ENCODE measurements at places on chromosomes 5 and 9. TPM values are rescaled to one million over a fixed set of nuclear protein-coding genes. Genes with fewer than 3 reads are reported as not detected.

Gene ADAMTS6
- total RNA-seq: 0.85 TPM

- no peaks in the 10 kb centered on the region for H3K36me3 ChIP-seq
- peaks cover 2% of the 10 kb centered on the region for H3K4me1 ChIP-seq
These were observed 469.3 kb upstream of the DMAC1 start for GRCh38 chr9:8268881-8269280.

GRCh38 chr5:125595095-125595494, 828.1 kb upstream of the GRAMD2B start:
- H3K27me3 ChIP-seq: no peaks in the 10 kb centered on the region
- H3K36me3 ChIP-seq: no peaks in the 10 kb centered on the region
- no peak overlapping the region for H3K27ac ChIP-seq
- peaks cover 7% of the 10 kb centered on the region for H3K4me1 ChIP-seq

Gene ANKRD18B
- total RNA-seq: 0.13 TPM

- H3K4me1 ChIP-seq: no peaks in the 10 kb centered on the region
- H3K27ac ChIP-seq: no peak overlapping the region
- H3K4me3 ChIP-seq: no peak overlapping the region
- no peaks in the 10 kb centered on the region for H3K27me3 ChIP-seq
- no peaks in the 10 kb centered on the region for H3K36me3 ChIP-seq
These were observed 30.4 kb downstream of the GNG10 start for GRCh38 chr9:111691672-111692329.

DNA sequence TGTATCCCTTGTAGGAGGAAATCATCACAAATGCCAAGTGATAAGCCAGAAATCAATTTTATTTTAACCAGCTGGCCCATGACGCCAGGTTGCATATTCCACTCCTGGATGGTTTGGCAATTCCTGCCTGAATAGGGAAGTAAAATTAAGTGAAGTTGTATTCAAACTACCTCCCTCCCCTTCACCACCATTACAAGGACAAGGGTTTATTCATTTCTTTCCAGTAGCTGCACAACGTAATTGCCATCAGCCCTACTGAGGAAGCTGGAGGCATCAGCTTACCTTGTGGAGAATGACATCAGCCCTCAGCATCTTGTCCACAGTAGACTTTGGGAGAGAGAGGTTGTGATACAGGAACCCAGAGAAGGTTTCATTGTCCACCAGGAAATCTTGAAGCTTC, 66.6 kb downstream of the ABCA1 start:
- DNase-seq: no peak
- H3K4me1 ChIP-seq: peaks cover 17% of the 10 kb centered on the region
- H3K27ac ChIP-seq: no peak overlapping the region
- no peak overlapping the region for H3K4me3 ChIP-seq

GRCh38 chr5:24816206-24816605, 171.4 kb upstream of the CDH10 start:
- no peaks in the 10 kb centered on the region for H3K4me1 ChIP-seq
- no peaks in the 10 kb centered on the region for H3K36me3 ChIP-seq
- H3K27ac ChIP-seq: no peak overlapping the region
- DNase-seq: no peak

DNA sequence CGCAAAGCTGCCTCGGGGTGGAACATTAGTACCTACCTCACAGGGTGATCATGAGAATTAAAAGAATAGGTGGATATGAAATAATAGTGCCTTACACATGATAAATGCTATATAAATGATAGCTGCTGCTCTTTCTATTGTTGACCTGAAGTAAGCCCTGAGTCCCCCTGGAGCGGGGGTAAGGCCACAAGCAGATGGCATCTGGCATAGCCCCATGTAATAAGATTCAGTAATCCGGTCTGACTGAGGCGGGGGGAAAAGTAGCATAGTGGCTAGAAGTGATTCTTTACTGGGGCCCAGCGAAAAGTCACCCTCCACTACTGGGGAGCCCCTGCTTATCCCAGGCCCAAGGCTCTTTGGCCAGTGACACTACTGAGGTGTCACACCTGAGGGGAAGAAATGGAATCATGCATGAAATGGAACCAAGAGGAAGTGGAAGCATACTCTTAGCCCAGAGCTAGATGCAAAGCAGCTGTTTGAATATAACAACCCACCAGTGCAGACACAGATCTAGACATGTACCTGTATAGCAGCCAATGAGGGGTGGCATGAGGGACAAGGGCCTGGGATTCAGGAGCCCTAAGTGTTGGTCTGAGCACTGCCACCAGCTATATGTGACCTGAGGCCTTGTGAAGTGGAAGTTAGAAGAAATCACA, 16.1 kb upstream of the FGFR4 start:
- no peak overlapping the region for H3K27ac ChIP-seq
- H3K4me1 ChIP-seq: peaks cover 3% of the 10 kb centered on the region
- no peaks in the 10 kb centered on the region for H3K27me3 ChIP-seq
- DNase-seq: no peak
- no peak overlapping the region for H3K4me3 ChIP-seq

Gene PCDHGB1
- total RNA-seq: 11.5 TPM

Gene TMOD1
- 164 TPM for total RNA-seq

DNA sequence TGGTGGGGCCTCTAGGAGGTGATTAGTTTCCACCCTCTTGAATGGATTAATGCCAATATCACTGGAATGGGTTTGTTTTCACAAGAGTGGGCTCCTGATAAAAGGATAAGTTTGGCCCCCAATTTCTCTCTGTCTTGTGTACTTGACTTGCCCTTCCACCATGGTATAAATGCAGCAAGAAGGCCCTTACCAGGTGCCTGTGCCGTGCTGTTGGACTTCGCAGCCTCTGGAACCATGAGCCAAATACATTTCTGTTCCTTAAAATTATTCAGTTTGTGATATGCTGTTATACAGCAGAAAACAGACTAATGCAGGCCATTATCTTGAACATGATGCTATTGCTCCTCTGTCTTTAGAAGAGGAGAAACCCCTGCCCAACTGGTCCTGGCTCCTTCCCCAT, 17.8 kb upstream of the BRD3 start:
- no peaks in the 10 kb centered on the region for H3K27me3 ChIP-seq
- no peaks in the 10 kb centered on the region for H3K36me3 ChIP-seq
- H3K27ac ChIP-seq: no peak overlapping the region
- no peak overlapping the region for H3K4me3 ChIP-seq

DNA sequence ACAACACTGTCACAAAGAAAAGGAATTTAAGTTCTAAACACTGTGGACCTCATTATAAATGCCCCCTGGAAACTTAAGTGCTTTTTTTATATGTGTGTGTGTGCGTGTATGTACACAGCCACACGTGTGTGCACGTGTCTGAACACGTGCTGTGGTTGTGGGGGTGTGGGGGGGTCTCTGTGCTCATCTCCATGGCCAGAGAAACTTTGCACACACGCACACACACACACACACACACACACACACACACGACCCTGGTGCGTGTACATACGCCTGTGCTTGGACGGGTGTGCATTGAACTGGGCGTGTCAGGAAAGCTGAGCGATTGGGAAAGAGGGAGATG, 27.9 kb downstream of the AMBP start:
- H3K27ac ChIP-seq: no peak overlapping the region
- no peak overlapping the region for H3K4me3 ChIP-seq
- no peaks in the 10 kb centered on the region for H3K4me1 ChIP-seq
- H3K27me3 ChIP-seq: no peaks in the 10 kb centered on the region
- no peak for DNase-seq

- no peaks in the 10 kb centered on the region for H3K36me3 ChIP-seq
- H3K4me1 ChIP-seq: no peaks in the 10 kb centered on the region
- H3K27ac ChIP-seq: no peak overlapping the region
- no peak overlapping the region for H3K4me3 ChIP-seq
- no peaks in the 10 kb centered on the region for H3K27me3 ChIP-seq
These were observed 89.7 kb downstream of the ZNF366 start for GRCh38 chr5:72417333-72418062.

GRCh38 chr9:75161116-75161857, 73.0 kb downstream of the OSTF1 start:
- no peaks in the 10 kb centered on the region for H3K4me1 ChIP-seq
- no peak for DNase-seq
- no peak overlapping the region for H3K4me3 ChIP-seq
- H3K36me3 ChIP-seq: peaks cover 52% of the 10 kb centered on the region

DNA sequence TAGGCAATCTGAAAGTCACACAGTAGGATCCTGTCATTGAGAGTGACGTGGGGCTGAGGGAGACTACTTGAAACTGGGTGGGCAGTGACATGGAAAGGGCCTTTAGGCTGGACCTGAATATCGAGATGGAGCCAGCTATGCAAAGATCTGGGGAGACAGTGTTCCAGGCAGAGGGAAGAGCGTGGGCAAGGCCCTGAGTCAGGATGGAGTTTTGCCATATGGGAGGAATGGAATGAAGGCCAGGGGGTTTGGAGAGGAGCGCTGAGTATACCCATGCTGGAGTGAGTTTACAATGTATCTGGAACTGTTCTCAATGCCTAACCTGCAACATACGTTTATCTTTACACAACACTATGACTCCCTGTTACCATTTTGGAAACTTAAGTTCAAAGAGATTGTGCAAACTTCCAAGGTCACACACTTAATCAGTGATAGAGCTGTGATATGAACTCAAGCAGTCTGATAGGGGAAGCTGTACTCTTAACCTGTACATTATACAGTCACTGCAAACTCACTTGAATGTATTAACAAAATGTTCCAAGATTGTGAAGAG, 33.5 kb downstream of the INSYN2B start:
- H3K4me3 ChIP-seq: no peak overlapping the region
- DNase-seq: no peak
- no peak overlapping the region for H3K27ac ChIP-seq
- H3K4me1 ChIP-seq: no peaks in the 10 kb centered on the region
- H3K27me3 ChIP-seq: peaks cover 3% of the 10 kb centered on the region

DNA sequence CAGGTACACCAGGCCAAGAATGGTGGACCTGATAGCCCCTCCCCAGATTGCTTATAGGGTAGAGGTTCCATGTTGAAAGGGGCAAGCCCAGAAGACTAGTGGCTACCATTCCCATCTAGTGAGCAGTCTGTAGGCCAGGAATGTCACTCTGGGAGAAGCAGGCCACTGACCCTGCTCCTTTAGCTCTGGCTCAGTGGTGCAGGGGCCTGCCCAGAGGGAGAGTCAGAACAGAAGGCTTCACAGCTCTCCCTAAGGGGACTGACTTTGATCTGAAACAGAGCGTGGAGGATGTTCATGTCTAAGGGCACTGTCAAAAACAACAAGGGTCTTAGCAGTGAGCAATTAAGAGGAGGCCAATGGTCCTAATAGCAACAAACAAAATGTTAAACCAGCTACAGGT, 81.7 kb downstream of the ZNF354C start:
- no peaks in the 10 kb centered on the region for H3K4me1 ChIP-seq
- H3K27ac ChIP-seq: no peak overlapping the region
- no peaks in the 10 kb centered on the region for H3K36me3 ChIP-seq
- no peak for DNase-seq
- no peaks in the 10 kb centered on the region for H3K27me3 ChIP-seq

Gene FAM169A
- total RNA-seq: 5.0 TPM

Gene ARHGEF37
- total RNA-seq: 31.8 TPM

DNA sequence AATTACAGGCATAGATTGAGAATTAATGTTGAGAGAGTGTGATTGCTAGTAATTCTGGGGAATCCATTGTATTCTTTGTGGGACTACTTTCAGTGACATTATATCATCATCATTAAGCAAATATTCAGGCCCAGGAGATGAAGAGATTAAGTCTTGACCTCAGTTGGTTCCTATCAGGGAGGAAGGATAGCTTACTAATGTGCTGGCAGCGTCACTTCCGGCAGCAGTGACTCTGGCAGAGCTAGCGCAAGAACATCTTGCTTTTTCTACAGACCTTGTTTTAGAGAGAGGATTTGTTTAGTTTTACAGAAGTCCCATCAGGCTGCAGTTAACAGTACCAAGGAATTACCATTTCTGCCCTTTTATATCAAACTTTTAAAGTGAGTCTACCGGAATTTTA, 20.3 kb downstream of the OSTF1 start:
- no peaks in the 10 kb centered on the region for H3K36me3 ChIP-seq
- H3K4me3 ChIP-seq: no peak overlapping the region
- DNase-seq: peak; percentile 41
- H3K27ac ChIP-seq: peak overlapping the region; percentile 35
- peaks cover 17% of the 10 kb centered on the region for H3K4me1 ChIP-seq
- no peaks in the 10 kb centered on the region for H3K27me3 ChIP-seq

GRCh38 chr9:125759764-125760129, 12.6 kb downstream of the PBX3 start:
- no peaks in the 10 kb centered on the region for H3K36me3 ChIP-seq
- no peak overlapping the region for H3K27ac ChIP-seq
- peaks cover 69% of the 10 kb centered on the region for H3K4me1 ChIP-seq
- no peak overlapping the region for H3K4me3 ChIP-seq
- no peak for DNase-seq

DNA sequence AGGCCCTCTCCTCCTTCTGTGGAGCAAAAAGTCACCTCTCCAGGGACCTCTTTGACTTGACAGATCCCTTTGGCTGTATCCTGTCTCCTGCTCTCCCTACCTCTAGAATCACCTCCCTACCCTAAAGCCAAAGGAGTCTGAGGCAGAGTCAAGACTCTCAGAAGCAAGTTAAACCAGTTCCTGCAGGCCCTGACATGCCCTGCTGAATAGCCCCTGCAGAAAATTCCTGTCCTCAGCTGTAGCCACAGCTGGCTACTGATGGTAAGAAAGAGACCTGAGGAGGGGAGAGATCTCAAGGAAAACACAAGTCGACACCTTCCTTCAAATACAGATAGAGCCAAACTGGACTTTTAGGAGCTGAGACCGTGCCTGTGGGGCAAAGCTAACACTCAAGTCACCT, 23.7 kb upstream of the UBAP2 start:
- no peak for DNase-seq
- no peaks in the 10 kb centered on the region for H3K27me3 ChIP-seq
- no peaks in the 10 kb centered on the region for H3K36me3 ChIP-seq
- H3K27ac ChIP-seq: no peak overlapping the region
- H3K4me1 ChIP-seq: no peaks in the 10 kb centered on the region

- no peaks in the 10 kb centered on the region for H3K36me3 ChIP-seq
- H3K27me3 ChIP-seq: peaks cover 34% of the 10 kb centered on the region
- no peak for DNase-seq
- no peaks in the 10 kb centered on the region for H3K4me1 ChIP-seq
- H3K27ac ChIP-seq: no peak overlapping the region
- H3K4me3 ChIP-seq: no peak overlapping the region
These were observed 182.7 kb upstream of the PPP1R26 start for GRCh38 chr9:135296735-135297455.

Gene TRIM7
- total RNA-seq: 7.0 TPM

GRCh38 chr9:92965759-92966517, 18.6 kb downstream of the FGD3 start:
- no peak overlapping the region for H3K27ac ChIP-seq
- DNase-seq: no peak
- peaks cover 7% of the 10 kb centered on the region for H3K4me1 ChIP-seq
- H3K27me3 ChIP-seq: no peaks in the 10 kb centered on the region
- no peaks in the 10 kb centered on the region for H3K36me3 ChIP-seq

DNA sequence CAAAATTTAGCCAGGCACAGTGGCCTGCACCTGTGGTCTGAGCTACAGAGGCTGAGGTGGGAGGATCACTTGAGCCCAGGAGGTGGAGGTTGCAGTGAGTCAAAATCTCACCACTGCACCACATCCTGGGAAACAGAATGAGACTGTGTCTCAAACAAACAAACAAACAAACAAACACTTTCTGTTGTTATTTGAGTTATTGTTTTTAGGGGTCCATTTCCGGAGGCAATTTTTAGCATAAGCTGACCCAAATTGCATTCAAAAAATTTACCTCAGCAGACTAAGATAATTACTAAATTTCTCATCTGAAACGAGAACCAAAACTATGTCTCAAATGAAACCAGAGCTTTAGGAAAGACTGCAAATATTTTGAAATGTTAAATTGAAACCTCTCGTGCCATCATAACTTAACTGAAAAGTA, 1485.1 kb downstream of the EFNA5 start:
- DNase-seq: no peak
- no peaks in the 10 kb centered on the region for H3K27me3 ChIP-seq
- no peaks in the 10 kb centered on the region for H3K4me1 ChIP-seq
- no peak overlapping the region for H3K4me3 ChIP-seq
- no peaks in the 10 kb centered on the region for H3K36me3 ChIP-seq
- no peak overlapping the region for H3K27ac ChIP-seq

Data from heart right ventricle (tissue), 16 donors.